Stimulated activated CD8-positive, alpha-beta memory T cell treated with anti-CD3 and anti-CD28 coated beads, Interleukin-4, amount 100 ng/mL, for 4 hours (primary cell): ENCODE measurements at places on chromosomes 2 and 18.

- DNase-seq, result no peak
Observed at GRCh38 chr2:231409776-231410175, 14.3 kb downstream of the B3GNT7 start.

DNA sequence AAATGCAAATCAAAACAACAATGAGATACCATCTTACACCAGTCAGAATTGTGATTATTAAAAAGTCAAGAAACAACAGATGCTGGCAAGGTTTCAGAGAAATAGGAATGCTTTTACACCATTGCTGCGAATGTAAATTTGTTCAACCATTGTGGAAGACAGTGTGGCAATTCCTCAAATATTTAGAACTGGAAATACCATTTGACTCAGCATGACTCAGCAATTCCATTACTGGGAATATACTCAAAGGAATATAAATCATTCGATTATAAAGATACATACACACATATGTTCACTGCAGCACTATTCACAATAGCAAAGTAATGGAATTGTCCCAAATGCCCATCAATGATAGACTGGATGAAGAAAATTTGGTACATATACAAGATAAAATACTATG lies 516.7 kb downstream of the ERBB4 start:
- DNase-seq, result no peak

DNA sequence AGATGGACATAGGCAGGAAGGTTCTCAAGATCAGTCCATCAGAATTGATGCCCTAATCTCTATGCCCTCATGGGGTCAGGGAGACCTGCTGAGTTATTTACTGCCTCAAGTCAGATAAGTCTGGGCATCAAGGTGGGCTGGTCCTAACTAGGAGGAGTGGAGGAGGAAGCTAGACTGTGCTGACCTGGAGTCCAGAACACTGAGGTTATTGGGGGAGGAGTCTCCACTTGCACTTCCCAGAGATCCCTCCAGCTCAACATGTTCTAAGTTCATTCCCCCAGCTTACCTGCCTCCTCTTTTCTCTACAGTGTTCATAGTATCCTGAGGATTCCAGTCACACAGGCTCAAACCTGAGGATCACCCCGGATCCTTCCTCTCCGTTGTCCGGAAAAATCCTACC lies 19.3 kb downstream of the EVA1A start:
- DNase-seq, result no peak

DNA sequence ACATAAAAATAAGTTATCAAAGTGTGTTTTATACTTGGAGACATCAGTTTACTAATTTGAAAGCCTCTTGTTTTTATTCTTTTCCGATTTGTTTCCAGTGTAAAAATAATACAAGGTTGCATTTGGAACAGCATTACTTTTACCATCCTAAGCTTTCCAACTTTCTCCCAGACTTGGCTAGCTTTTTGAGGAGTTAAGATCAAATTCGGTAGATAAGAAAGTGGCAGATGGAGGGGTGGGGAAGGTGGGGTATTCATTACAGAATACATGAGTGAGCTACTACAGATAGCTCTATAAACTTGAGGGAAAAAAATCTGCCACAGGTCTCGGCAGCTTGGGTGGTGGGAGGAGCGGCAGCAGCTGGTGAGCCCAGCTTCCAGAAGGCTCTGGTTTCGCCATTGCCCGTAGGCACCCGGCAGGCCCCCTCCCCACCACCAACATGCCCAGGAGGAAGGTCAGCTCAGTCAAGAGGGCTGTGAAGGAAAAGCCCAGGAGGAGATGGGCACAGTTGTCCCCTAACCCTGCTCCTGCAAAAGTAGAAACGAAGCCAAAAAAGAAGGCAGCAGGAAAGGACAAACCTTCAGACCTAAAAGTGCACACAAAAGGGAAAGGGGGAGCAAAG lies 18.6 kb upstream of the RMC1 start:
- no peak for DNase-seq

- DNase-seq, result no peak
Observed at GRCh38 chr2:196839574-196839973, 30.4 kb upstream of the C2orf66 start.

DNA sequence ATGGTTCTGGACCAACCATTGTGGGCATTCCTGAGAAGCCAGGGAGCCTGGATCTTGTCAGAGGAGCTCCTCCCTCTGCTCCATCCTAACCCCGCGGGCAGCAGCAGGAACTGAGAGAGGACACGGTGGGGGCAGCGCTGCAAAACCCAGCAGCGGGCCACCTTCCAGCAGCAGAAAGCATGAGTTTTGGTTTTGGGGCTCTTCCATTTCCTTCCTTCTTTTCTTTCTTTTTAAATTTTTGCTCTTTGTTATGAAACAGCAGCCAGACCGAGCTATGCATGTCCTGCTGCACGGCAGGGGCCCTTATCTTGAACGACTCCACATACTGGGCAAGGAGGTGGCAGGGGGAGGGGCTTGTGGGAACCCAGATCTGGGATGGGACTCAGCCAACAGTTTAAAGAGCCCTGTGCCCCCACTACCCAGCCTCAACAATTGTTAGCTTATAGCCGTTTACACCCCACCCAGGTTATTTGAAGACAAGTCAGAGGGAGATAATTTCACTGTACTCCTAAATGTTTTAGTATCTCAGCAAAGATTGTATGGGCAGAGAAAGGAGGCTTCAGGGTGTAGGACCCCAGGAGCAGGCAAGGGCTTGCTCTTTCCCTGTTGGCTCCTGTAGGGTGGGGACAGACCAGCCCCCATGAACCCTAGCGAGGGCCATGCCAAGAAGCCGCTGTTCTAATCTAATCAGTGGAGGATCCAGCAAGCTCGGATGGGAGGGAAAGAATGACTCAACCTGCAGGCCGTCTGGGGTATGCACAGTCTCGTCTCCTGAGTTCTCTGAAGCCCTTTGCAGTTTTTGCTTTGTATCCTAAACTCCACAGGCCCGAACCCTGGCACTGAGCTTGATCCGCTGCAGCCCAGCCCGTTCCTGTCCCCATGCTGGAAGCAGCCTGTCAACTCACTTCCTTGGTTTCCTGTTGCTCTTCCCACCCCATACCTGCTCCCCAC lies 75.3 kb downstream of the LRRFIP1 start:
- no peak for DNase-seq

- no peak for DNase-seq
Observed at GRCh38 chr2:157840568-157841156, 35.5 kb downstream of the ACVR1 start.

- DNase-seq, result no peak
Observed at GRCh38 chr2:35495182-35495581, 860.4 kb upstream of the CRIM1 start.

DNA sequence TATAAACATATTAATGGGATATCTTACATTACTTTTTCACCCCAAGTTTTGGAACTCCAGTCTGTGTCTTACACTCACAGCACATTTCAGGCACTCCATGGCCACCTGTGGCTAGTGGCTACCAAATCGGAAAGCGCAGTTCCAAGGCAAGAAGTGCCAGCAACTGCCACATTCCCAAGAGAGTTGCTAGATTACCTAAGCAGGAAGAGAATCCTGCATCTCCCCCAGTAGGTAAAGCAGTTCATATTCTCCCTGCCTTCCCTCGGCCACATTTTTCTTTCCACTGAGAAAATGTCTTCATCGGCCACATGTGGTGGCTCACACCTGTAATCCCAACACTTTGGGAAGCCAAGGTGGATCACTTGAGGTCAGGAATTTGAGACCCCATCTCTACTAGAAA lies 62.8 kb downstream of the MEX3C start:
- no peak for DNase-seq

DNA sequence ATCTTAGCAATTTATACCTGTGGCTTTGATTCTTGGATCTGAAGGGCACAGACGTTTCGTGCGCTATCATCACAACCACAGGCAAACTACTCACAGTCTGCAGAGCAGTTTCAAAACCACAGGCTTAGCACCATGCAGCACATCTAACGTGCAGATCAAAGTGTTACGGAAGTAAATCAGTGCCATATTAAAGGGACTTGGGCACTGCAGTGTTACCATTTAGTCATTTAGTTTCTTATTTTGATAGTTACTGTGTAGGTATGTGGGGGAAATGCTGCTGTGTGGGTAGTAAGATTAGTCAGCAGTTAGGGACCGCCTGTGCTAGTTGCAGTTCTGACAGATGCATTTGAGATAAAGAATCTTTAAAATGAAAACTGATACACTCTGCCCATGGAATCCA lies 384.0 kb downstream of the NBAS start:
- DNase-seq, result no peak

GRCh38 chr2:42084231-42084671 lies 36.4 kb downstream of the PKDCC start:
- DNase-seq, result no peak

- DNase-seq, result no peak
Observed at GRCh38 chr2:147665105-147665504, 179.7 kb upstream of the ACVR2A start.

DNA sequence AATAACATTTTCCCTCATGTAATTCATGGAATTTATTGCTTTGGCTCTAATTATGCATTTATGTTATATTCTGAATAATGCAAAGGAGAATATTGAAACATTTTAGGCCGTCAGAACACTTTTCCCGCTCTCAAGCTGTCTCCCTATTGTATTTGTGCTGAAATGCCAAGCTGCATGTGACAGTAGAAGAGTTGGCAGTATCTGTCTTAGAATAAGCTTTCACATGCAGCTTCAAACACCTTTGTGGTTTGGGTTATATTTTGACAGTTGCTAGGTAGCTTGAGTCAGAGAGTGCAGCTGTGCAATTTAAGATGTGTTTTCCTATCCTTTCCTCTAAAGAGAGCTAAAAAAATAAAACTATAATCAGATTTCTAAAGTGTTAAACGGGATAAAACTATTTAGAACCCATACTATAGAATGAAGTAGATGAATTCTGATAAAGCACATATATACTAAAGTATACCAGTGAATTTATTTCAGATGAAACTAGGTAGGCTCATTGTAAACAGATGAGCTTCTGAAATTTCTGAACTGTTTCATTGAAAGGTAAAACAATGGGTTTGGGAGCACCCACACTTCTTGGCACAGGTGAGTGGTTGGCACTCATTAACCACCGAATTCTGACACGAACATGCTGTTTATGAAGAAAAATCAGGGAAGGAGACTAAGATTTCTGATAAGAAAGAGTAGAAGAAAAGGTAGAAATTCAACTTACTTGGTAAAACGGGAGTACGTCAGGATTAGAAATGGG lies 43.4 kb downstream of the PLCL1 start:
- DNase-seq, result no peak
